ENCODE measurements at places on chromosomes 11 and 22.

DNA sequence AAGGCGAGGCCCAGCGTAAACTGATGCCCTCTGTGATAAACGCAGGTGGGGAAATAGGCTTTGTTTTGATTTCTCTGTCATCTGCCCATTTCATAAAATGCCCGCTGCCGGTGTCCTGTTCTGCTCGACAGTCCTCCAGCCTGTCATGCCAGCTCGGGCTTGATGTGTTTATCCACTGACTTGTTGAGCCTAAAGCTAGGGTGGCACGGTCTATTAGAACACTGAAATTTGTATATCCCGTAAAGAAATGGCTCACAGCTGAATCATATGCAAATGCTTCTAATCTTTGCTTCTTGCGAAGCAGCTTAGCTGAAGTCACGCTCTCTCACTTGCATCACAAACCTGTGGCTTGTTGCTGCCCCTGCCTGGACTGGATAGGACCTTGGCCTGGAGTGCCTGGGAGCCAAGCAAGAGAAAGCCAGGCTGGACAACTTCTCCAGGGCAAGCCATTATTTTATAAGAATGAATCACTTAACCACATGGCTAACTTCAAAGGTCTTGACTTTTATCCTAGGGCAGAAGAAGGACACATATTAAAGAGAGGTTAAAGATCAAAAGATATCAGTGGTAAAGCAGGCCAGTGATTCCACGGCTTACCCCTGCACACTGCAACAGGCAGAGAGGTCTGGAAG is 33.1 kb downstream of the EHF start:
- DNase-seq, result no peak

- DNase-seq, result no peak
These were observed 82.4 kb downstream of the BLID start for GRCh38 chr11:122033631-122034030.

DNA sequence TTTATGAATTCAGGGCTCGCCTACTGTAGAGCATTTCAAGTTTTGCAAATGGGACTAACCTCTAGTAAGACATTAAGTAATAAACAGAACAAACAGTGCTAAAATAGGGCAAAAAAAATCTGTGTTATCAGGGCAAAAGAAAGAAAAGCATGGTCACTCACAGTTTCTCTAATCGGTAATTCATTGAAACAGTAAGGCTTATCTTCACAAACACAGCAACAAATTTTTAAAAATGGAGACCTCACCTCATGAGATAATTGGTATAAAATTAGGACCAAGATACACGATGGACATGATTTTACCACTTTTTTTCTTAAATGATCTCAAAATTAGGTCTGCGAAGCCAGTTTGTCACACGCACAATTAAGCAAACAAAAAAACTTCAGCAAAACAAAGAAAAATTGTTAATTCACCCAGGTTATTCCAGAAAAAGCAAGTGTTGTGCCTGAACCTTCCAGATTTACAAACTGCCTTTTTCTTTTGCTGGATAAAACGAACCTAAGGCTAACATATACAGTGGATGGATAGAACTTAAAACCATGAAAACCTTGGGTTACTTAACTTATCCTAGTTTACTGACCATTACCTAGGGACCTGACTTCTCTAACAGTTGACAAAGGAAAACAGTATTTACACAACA is 1.4 kb downstream of the TMEM123 start:
- no peak for DNase-seq

DNA sequence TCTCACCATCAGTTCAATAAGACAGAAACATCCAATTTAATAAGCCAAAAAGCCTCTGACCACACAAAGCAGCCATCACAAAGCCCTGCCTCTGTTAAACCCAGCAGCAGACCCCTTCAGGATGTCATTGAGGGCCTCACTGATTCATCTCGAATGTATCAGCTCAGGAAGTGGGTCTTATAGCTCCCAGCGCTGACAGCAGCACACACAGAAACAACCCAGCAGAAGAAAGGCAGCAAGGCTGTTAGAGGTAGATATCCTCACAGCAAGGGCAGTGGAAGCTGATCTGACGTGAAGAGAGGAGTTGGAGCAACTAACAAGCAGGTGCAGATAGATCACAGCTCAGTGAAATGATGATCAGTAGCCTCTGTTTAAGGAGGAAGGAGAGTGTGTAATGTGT is 86.2 kb upstream of the NCAM1 start:
- DNase-seq, result no peak

DNA sequence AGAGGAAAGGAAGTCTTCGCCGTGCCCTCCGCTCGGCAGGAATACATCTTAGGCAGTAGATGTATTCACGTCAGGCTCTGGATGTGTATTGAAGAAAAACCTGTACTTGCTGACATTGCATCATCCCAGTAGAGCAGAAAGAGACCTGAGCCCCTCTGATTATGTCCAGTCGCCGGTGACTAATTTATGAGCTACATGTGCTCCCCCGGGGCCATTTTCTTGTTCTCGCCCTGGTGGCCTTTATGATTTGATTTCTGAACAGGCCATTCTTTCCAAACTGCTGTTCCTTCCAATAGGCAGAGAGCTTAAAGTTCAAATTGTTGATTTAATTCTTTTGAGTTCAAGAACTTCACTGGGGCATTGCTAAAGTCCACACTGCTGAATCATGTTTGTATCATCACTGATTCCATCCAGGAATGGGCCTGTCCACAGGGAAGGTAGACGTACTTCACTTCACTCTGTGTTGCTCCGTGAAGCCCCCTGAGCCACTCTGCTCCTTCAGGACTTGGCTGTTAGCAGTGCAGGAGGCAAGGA is 137.3 kb upstream of the RASSF10 start:
- DNase-seq, result no peak

GRCh38 chr11:2376751-2377451 is at the start of gene CD81:
CD81 (plus strand) TSS chr11:2377310; CDS start chr11:2377550, 240 bp downstream.
- peak; percentile 58 for DNase-seq

- DNase-seq, result no peak
These were observed 47.2 kb downstream of the MCHR1 start for GRCh38 chr22:40726514-40726913.

DNA sequence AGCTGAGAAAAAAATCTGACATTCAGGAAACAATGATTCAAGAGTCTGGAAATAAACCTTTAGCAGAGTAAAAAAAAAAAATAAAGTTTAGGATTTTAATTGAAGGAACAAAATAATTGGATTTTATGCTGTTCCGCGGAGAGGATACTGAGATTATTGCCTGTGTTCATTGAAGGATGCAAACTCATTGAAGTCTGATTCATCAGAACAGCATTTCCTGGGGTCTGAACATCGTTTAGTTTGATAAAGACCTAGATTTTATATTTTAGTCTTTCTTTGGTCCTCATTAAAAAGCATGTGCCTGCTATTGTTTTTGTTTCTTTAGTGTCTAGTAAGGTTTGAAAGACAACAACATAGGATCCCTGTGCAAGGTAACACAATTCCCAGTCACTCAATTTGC is 4.5 kb downstream of the TLCD5 start:
- no peak for DNase-seq

All from activated gamma-delta T cell treated with Interleukin-2 at 50 U/mL for 16 hours (primary cell).